ENCODE measurements at places on chromosomes 4 and X. TPM values are rescaled to one million over a fixed set of nuclear protein-coding genes. Genes with fewer than 3 reads are reported as not detected.

Gene RASL11B
- total RNA-seq, result 4.0 TPM

Gene GPC4
- total RNA-seq, result 3.5 TPM

Gene HGFAC
- total RNA-seq, result not detected

DNA sequence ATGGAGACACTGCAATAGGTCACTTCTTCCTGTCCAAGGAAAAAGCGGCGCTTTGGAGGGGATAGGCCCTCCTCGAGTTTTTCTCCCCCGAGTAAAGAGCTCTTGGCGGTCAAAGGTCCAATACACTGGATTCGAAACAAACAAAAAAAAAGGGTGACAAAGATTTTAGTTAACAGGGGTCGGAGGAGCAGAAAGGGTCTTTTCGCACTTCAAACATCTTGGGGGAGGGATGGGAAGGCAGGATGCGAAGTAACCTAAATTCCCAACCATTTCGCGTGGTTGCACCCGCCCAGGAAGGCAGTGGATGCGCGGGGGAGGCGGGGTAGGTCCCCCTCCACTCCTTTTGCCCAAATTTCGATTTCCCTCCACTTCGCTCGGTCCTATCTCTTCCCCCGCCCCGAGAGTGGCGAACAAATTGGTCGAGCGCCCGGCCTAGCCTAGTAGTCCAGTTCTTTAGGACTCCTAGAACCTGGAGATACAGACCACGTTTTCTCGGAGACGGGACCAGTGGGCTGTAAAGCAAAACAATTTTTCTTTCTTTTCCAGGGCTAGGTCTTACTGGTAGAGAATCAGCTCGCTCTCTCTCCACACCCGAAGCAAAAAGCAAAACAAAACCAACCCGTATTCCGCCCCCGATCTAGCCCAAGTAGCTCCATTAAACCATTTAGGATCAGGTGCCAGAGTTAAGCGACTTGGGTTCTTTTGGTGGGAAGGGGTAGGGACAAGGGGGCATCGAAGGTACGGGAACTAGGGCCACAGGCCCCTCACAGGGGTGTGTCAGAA is 2.0 kb upstream of the STAG2 start:
- peak; percentile 39 for DNase-seq

Gene AVPR2
- total RNA-seq, result 0.61 TPM
